ENCODE measurements at places on chromosomes 12 and 14.

DNA sequence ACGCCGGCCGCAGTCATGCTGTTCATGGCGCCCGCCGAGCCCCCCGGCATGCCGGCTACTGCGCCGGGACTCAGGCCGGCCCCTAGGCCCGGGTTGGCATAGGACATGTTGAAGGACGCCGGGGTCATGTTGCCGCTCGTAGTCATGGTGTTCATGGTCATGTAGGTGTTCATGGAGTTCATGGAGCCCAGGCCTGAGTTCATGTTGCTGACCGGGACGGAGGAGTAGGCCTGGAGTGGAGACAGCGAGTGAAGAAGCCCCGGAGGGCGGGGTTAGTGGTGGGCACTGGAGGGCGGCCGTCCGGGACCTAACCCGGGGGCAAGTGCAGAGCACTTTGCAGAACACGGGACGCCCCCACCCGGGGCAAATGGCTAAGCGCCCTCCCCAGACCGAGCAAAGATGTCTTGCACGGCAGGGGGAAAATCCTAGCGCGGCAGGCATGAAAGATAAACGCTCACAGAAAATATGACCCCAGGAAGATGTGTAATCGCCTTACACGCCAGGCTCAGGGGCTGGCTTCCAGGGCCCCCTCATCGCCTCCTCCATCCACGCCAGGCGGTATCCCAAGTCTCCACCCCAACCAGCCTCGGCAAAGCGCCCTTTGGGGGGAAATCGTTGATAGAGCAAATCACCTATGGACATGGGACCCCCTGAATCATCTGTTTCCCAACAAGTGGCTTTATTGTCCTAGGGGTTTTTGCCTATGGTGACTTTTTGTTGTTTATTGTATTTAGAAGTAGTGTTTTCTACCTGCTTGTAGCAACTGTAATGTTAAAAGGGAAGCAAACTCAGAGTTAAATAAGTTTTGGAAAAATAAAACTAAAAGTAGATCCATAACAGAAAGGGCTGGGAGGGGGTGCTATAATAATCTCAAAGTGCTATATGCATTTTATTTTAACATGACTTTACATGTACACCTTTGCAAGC, 2.3 kb downstream of the FOXA1 start:
- no peak for DNase-seq

- DNase-seq, result no peak
Measured at GRCh38 chr12:31832740-31833729, 104.2 kb upstream of the AMN1 start.

DNA sequence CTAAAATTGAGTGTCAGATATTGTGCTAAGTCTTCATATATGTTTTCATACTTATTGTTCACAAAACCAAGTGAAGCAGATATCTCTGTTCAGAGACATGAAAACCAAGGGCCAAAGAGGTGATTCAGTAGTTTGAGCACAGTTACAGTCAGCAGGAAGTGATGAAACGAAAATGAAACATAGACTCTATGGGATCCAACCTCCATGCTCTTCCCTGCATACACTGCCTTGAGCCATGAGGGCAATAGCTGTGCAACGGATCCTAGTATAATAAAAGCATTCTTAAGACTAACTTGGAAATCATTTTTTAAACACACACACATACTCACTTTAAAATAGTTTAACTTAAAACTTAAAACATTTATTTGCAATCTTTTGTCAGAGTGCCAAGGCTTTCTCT, 27.9 kb downstream of the ESR2 start:
- DNase-seq, result peak; percentile 14

DNA sequence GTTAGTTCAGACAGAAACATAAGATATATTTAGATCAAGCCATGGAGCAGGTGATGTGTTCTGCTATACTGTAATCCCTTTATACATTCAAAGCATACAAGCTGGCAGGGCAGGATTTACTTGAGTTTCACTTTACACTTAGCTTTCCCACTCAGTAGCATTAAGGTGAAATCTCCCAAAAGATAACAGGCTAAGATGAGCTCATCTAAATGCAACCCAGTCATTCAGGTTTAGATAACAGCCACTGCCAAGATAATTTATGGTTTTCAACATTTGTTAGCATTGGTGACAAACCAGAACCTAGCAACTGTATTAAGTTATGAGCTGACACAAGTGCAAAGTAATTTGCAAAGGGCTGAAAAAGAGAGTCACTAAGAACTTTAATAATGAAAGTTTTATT, 925.1 kb upstream of the ATXN7L3B start:
- DNase-seq, result no peak

DNA sequence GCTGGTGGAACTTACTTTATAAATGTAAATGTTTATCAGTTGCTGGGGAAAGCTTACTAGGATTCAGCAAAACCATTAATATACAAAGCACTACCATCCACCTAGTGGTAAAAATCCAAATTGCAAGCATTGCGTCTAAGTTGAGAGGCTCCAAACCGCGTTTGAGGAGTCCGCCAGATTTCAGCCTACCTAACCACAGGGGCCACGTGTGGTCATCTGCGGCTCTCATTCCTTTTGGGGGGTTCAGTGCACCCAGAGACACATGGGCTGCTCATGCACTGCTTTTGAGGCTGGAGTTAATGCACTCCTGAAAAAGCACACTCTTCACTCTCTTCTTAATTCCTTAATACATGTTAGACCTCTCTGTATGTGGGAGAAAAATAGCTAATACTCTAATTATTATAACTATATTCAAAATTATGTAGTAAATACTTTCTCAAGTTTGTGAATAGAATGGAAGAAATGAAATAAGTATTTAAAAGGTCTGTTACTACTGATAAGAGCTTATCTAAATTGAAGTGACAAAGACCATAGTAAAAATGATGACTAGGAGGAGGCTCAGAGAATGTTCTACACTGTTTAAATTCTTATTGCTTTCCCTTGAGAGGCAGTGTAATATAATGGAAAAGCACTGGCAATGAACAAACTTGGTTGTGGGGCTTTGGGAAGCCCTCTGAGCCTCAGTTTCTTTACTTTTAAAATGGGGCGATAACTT, 41.4 kb upstream of the MANSC4 start:
- DNase-seq, result peak; percentile 87

DNA sequence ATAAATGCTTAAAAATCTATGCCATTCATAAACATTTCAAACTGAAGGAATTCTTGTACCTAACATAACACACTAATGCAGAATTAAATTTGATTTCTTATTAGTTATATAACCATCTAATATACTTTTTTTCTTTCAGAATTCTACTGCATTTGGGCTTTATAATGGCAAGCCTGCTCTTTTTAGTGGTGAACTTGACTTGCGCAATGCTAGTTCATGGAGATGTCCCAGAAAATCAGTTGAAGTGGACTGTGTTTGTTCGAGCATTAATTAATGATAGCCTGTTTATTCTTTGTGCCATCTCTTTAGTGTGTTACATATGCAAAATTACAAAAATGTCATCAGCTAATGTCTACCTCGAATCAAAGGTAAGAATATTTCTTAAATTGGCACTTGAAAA, 47.3 kb downstream of the GPR137C start:
- DNase-seq, result no peak

DNA sequence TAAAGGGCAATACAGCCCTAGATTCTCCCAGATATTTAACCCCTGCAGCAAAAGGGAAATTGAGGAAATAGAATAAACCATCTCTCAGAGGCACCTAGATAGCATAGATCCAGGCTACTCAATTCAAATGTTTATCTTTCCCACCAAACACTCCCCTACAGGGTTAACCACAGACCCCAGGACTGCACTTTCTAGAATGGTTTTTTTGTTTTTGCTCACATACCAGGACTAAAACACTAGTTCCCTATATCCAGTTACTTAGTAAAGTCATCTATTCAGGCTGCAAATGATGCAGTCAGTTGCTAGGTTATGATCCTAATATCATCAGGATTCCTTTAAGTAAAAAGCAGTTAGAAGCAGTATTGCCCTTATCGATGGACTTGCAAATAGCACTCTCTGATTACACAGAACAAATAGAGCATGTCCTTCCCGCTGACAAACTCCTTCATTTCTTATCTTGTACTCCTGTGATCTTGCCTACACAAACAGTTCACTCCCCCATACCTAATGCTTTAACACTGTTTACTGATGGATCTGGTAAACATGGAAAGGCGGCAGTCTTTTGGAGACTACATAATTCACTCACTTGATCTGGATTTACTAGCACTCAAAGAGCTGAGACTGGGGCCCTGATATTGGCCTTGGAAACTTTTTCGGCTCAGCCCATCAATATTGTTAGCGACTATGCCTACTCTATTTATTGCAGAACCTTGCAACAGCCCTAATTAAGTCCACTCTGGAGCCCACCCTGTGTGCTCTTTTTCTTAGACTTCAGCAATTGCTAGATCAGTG, 257.2 kb upstream of the DIO2 start:
- no peak for DNase-seq

Measured in foreskin fibroblast (primary cell).